BE2C (cell line): ENCODE measurements at places on chromosomes 2 and 18.

DNA sequence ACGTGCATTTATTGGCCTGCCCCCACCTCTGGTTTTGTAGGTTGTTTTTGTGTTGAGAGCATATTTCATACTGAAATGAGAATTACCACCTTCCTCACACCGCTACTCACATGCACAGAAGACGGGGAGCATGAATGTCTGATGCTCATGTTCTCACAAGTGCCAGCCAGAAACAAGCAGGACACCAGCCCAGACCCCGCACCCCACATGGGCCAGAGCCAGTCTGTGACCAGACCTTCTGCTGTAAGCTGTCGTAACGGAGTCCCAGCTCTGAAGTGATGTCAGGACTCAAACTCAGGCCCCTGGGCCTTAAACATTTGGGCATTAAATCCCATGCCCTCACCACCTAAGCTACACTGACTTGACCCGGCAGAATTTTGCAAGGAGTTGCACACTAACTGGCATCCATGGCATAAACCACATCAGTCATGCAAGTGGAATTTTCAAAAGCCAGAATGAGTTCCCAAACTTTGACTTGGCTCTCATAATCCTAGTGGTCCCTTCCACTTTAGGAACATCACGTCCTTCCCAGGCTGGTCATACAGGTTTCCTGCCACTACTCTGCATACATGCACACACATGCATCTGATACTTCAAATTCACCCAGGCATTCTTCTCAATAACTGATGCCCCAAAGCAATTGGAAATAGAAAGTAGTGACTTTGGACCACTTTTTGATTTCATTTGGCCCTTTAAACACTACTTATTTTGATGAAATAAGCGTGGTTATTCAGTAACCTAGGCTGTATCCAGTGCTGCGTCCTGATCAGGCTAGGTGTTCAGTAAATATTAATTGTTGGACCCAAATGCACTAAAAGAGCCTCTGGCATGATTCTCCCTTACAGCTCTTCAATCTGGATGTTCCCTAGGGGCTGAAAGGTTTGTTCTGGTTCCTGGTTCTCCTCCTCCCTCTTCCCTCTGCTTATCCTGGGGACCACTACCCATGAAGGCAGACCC lies 223.1 kb upstream of the ID2 start:
- no peak for DNase-seq

DNA sequence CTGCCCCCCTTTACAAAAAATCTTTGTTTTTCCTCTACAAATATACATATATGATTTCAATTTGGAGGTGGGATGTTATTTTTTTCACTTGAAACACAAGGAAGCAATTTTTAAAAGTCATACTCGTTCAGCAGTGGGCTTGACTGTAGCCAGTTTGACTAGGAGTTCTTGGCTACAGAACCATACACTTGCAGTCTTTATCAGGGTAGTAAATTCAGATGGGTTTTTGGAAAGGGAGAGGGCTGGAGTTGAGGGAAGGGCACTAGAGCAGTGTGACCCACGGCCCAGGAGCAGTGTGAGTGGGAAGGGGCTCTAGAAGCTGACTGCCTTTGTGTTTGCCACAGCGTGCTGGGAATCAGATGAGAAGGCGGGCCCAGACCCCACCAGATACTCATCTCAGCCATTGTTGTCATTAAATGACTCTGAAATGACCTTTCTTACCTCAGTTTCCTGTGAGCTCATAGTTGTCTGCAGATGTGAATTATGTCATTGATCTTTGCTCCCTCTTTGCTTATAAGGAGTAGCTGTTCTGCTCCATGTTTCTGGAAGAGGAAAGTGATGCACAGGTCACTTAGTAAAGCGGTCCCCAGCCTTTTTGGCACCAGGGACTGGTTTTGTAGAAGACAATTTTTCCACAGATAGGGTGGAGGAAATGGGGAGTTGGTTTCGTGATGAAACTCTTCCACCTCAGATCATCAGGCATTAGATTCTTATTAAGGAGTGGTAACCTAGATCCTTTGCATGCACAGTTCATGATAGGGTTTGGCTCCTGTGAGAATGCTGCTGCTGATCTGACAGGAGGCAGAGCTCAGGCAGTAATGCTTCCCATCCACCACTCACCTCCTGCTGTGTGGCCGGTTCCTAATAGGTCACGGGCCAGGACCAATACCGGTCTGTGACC lies 116.8 kb downstream of the SPTBN1 start:
- DNase-seq, result no peak

DNA sequence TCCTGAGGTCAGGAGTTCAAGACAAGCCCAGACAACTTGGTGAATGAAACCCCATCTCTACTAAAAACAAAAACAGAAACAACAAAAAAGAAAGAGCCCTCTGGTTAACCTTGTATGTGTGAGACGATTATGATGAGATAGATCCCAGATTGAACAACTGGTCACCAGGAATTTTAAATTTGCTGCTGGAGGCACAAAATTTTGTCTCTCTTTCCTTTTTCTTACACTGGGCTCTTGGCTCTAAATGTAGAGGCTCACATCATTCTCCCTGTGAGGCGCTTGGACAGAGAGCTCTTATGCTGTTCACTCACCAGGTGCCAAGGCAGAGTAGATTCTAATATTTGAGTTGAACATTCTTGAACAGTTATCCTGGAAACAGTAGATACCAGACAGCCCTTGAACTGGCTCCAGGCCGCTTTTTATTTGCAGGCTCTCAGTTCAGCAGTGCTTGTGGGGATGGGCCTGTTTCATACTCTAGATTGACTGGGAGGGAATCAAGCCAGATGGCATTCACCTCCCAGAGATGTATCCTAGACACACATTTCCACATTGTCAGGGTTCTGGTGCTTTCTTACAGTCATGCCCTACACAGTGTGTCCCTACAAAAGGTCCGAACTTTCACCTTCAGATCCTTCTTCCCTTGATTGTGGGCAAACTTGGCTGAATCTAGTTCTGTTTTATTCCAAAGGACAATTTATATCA lies 1159.6 kb downstream of the RPIA start:
- DNase-seq, result no peak

GRCh38 chr2:133570542-133570941 lies 2.3 kb upstream of the NCKAP5 start:
- no peak for DNase-seq

GRCh38 chr2:12895017-12895416 lies 178.3 kb downstream of the TRIB2 start:
- no peak for DNase-seq

DNA sequence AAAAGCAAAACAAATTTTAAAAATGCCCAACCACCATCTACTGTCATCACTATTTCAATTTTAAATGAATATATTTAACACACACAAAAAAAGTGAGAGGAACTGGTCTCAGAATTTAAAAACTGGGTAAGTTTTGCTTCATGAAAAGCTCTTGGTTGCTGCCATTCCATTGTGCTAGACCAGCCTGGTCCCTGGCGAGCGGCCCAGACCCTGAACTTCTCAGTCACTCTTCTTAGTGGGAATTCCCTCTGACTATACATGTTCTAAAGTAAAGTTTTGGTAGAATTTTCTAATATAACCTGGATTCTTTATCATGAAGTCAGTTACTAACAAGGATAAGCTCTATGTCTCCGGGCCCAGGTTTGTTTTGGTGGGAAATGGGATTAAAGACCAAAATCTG lies 34.8 kb upstream of the TMEM177 start:
- DNase-seq, result no peak
